ENCODE measurements at places on chromosomes 3 and 15. TPM values are rescaled to one million over a fixed set of nuclear protein-coding genes. Genes with fewer than 3 reads are reported as not detected.
A peak's percentile ranks its signal among the peaks of the same experiment; 100 is the strongest.

- H3K27me3 ChIP-seq = no peaks in the 10 kb centered on the region
- DNase-seq = peak; percentile 58
- H3K36me3 ChIP-seq = no peaks in the 10 kb centered on the region
- no peak within 1 kb of the TSS for H3K27ac ChIP-seq
Measured at GRCh38 chr3:52777127-52777958, at the start of gene ITIH1. TSS of gene ITIH1 (plus strand) at chr3:52777599. CDS start at chr3:52777616, 17 bp downstream.

DNA sequence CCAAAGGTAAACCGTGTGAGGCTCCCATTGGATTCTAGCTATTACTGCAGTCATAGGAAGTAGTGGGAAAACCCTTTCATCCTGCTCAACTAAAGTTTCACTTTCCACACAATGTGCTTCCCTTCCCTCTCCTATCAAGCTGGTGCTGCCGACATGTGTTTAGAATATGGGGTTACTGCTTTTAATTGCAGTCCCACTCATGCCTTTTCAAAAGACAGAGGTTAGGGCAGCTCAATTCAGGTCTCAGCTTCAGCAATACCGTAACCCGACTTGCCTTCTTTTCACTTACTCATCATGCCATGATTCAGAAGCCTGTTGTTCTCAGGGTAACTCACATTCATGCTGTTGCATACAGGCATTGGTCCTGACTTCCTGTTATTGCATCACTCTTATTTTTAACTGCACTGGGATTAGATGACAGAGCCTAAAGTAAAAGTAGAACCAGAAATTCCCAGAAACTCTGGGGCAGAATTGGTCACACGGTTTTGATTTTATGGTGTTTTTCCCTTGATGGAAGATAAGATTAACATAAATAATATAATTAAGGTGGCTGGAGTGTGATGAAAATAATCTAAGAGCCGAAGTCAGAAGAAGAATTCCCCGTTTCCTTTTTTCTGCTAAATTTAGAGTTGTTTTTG, 45.7 kb downstream of the C2CD4B start:
- DNase-seq = no peak
- H3K36me3 ChIP-seq = no peaks in the 10 kb centered on the region
- H3K4me1 ChIP-seq = peaks cover 11% of the 10 kb centered on the region

- no peak for DNase-seq
- no peak overlapping the region for H3K4me3 ChIP-seq
- no peak overlapping the region for H3K27ac ChIP-seq
- no peaks in the 10 kb centered on the region for H3K27me3 ChIP-seq
- H3K36me3 ChIP-seq = no peaks in the 10 kb centered on the region
Measured at GRCh38 chr3:54691289-54691771, 236.5 kb downstream of the LRTM1 start.

GRCh38 chr15:92520914-92521623, 127.4 kb downstream of the ST8SIA2 start:
- no peak for DNase-seq
- no peaks in the 10 kb centered on the region for H3K27me3 ChIP-seq
- no peak overlapping the region for H3K27ac ChIP-seq
- H3K4me3 ChIP-seq = no peak overlapping the region
- H3K4me1 ChIP-seq = no peaks in the 10 kb centered on the region

- peak; percentile 85 for DNase-seq
- no peaks in the 10 kb centered on the region for H3K36me3 ChIP-seq
- H3K4me3 ChIP-seq = no peak overlapping the region
Measured at GRCh38 chr3:100982710-100983109, 10.5 kb downstream of the ABI3BP start.

DNA sequence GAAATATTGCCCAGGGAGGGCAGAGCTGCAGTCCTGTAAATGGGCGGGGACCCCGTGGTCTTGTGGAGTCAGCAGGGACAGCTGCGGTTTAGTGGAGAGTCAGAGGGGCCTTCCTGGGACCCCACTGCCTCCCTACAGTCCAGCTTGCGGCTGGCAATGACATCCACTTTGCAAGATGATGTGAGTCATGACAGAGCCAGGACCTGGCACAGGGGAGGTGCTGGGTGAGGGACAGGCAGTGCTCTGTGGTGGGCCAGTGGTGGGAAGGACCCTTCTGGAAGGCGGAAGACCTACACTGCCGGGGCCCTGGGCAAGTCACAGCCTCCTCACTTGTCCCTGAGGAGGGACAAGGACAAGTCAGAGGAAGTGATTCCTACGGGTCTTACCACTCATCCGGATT, 17.8 kb downstream of the APBA2 start:
- no peak overlapping the region for H3K27ac ChIP-seq
- DNase-seq = no peak
- no peaks in the 10 kb centered on the region for H3K27me3 ChIP-seq
- no peak overlapping the region for H3K4me3 ChIP-seq
- no peaks in the 10 kb centered on the region for H3K36me3 ChIP-seq

DNA sequence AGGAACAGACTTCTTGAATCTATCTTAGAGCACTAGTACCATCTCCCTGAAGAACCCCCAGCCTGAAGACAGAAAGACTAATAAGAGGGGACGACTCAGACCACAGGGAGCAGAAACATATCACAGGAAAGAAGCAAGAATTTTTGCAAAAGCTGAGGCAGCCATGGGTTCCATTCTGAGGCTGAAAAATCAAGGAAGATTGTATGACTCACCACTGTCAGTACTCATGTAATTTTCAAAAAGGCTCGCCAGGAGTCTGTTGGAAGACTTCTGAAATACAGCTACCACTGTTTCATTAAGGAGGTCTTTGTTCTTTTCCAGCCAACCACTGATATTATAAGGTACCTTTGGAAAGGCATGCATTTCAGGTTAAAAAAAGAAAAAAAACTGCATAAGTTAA, 47.5 kb downstream of the MYH15 start:
- no peak for DNase-seq
- no peaks in the 10 kb centered on the region for H3K36me3 ChIP-seq
- no peak overlapping the region for H3K4me3 ChIP-seq

- no peak overlapping the region for H3K27ac ChIP-seq
- no peaks in the 10 kb centered on the region for H3K4me1 ChIP-seq
Measured at GRCh38 chr15:100438570-100438969, 90.2 kb downstream of the CERS3 start.

DNA sequence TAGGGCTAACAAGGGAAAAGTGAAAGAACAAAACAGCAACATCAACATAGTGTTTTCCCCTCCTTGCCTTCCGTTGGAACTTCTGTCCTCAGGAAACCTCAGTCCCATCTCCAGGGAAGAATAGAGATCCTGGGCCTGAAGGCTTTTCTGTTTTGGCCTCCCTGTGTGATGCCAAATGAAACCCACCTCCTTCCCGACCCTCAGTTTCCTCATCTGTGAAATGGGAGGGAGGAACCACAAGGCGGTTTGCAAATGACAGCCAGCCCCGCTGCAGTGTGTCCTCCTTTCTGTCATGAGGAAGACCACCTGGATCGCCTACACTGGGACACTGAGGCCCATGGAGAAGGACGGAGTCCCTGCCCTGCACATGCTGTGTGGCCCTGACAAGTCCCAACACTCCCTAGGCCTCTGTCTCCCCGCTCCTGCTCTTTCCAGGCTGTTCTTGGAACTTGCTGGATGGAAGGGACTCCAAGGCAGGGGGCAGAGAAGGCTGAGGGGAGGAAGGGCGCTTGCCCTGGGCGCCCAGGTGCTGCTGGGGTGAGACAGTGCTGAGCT, 28.5 kb upstream of the FBLN2 start:
- H3K4me3 ChIP-seq = no peak overlapping the region
- H3K27me3 ChIP-seq = no peaks in the 10 kb centered on the region
- no peaks in the 10 kb centered on the region for H3K36me3 ChIP-seq
- DNase-seq = no peak

- no peaks in the 10 kb centered on the region for H3K4me1 ChIP-seq
- H3K4me3 ChIP-seq = no peak overlapping the region
- H3K36me3 ChIP-seq = no peaks in the 10 kb centered on the region
- H3K27me3 ChIP-seq = no peaks in the 10 kb centered on the region
- DNase-seq = no peak
Measured at GRCh38 chr3:161770484-161771386, 274.1 kb downstream of the OTOL1 start.

- no peak for DNase-seq
- H3K27ac ChIP-seq = no peak overlapping the region
- H3K4me3 ChIP-seq = no peak overlapping the region
- H3K4me1 ChIP-seq = no peaks in the 10 kb centered on the region
- no peaks in the 10 kb centered on the region for H3K27me3 ChIP-seq
Measured at GRCh38 chr15:87433871-87434270, 822.7 kb downstream of the NTRK3 start.

DNA sequence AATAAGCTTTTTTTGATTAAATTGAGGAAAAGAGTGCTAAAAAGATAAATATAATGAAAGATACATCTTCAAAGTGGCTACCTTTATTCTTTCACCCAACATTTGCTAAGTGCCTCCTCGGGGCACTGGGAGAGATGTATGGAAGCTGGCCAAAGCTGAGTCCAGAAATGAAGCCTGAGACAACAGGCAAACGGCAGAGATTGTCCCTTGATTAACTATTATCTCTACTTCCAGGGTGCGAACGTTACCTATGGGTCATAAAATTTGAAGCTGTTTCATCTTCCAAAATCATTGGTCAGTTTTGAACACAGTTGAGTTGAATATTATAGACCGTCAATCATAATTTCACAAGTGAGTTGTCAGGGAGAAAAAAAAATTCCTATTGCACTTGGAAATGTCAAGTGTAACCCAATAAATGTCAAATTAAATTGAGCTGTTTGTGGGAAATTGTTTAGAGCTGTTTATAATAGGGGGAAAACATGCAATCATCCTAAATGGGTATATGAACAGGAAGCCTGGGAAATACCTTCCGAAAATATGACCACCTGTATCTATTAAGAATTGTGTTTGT, 73.9 kb downstream of the SUCLG2 start:
- no peaks in the 10 kb centered on the region for H3K4me1 ChIP-seq
- H3K36me3 ChIP-seq = no peaks in the 10 kb centered on the region
- H3K27me3 ChIP-seq = no peaks in the 10 kb centered on the region
- no peak overlapping the region for H3K4me3 ChIP-seq
- no peak overlapping the region for H3K27ac ChIP-seq

Gene SKOR1
- polyA plus RNA-seq = 0.25 TPM

Gene CHRM5
- not detected for polyA plus RNA-seq

Gene CCDC32
- polyA plus RNA-seq = 43.0 TPM

Gene CLDN16
- not detected for polyA plus RNA-seq

Data from sigmoid colon (tissue), 7 donors.